ENCODE measurements at places on chromosomes 2 and 18.

DNA sequence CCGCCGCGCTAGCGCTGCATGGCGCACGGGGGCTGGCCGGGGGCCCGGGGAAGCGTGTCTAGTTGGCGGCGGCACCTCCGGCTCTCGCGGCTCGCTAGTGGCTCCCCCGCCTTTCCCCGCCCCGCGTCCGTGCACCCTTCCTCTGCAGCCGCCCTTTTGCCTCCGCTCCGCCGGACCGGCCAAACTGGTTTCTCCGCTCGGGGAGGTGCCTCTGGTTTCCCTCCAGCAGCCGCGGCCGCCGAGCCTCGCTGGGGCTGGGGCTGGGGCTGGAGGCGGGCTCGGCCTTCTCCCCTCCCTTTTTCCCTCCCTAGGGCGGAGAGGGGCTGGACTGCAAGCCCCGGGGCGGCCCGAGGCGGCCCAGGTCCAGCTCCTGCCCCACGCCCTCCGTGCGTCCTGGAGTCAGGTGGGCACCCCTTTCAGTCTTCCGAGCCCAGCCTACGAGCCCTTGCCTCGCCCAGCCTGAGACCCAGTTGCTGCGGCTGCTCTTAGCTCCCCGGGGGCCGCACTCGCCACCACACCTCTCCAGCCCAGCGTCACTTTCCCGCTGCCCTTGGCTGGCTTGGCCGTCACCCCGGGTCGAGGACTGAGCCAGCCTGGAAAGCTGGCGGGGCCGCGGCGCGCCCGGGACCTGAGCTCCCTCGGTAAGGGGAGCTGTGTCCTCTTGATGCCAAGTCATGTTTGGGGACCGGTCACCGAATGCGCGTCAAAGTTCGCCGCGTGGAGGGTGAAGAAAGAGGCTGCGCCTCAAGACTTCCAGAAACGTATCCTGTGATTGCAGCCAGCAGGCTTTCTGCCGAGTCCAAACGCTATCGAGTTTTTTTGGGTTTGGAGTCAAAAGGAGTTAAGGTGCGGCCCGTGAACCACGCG lies at the start of gene ATP8B1:
Gene ATP8B1, minus strand, starts transcription at position 213 of the 867 bp plus-strand sequence. CDS start 71,508 bp downstream, outside the sequence.
- peak; percentile 67 for DNase-seq

GRCh38 chr2:154670083-154670482 lies 28.4 kb upstream of the KCNJ3 start:
- no peak for DNase-seq

DNA sequence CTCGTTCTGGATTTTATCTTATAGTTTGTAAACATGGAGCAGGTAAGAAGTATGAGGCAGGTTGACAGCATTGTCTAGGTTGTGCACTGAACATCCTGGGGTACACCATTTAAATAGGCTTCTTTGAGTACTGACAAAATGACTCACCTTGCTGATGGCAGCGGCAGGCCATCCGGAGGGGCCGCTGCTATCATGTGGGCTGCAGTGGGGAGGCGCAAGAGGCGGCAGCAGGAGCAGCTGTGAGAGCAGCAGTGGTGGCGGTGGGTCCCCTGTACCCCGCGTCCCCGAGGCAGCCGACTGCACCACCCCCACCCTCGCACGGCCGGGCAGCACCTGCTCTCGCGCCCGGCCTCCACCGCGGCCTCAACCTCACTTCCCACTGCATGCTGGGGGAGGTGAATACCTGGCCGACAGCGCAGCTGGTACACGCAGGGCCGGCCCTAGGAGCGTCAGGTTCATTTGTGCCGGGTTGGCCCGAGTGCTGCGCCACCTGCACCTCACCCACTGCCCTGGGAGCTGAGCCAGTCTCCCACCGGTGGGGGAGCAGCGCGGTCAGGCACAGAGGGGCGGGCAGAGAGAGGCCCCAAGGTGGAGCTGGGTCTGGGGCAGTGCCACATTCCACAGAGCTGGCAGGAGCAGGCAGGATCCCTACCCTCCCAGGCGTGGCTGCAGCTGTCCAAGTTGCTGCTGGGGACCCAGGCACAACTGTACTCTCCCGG lies 154.5 kb upstream of the RBMS1 start:
- no peak for DNase-seq

DNA sequence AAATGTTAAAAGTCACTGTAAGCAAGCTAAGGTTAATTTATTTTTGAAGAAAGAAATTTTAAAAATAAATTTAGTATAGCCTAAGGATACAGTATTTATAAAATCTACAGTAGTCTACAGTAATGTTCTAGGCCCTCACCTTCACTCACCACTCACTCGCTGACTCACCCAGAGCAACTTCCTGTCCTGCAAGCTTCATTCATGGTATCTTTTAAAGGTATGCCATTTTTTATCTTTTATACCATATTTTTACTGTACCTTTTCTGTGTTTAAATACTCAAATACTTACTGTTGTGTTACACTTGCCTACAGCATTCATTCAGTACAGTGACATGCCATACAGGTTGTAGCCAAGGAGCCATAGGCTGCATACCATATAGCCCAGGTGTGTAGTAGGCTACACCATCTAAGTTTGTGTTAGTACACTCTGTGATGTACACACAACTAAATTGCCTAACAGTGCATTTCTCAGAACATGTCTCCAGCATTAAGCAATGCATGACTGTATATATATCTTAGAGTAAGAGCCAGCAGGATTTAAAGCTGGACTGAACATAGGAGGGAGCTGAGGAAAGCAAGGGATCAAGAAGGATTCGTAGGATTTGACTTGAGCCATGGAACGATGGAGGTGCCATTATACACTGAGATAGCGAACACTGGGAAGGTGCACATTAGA lies 83.1 kb upstream of the KLF7 start:
- no peak for DNase-seq

DNA sequence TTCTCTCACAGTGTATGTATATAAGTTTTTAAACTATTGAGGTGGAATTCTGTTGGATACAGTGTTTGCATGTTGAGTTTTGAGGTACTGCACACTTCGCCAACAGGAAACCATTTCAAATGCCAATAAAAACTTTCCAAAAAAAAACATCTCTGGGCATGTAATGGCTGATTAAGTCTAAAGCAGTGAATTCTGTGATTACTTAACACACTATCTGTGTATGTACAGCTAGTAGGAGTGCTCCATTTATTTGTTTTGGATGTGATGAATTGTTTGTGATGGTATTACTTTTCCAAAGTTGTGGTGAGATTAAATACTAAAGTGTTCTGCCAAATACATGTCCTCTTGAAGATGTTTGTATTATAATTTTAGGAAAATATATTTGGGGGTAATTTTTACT lies 31.1 kb downstream of the MMADHC start:
- no peak for DNase-seq

DNA sequence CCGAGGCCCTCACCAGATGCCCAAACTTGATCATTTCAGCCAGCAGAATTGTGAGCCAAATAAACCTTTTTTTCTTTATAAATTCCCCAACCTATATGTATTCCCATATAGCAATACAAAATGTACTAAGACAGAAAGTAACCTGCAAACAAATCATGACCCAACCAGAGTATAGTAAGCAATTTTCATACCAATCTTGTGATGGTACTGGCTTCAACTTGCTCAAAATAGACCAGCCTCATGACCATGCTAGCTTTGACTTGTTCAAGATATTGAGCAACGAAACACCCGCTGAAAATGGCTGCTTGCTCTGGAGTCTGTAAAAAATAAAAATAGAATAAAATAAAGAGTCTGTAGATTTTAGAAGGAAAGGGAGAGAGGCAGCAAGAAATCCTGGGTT lies 97.6 kb downstream of the C1D start:
- no peak for DNase-seq

GRCh38 chr2:145744541-145745386 lies 1224.8 kb upstream of the ZEB2 start:
- no peak for DNase-seq
